ENCODE measurements at places on chromosomes 1 and 21.

- peak; percentile 86 for DNase-seq
Observed at GRCh38 chr1:246117066-246117791, 389.9 kb downstream of the SMYD3 start.

GRCh38 chr1:231603598-231604275 lies 22.9 kb upstream of the DISC1 start:
- DNase-seq, result peak; percentile 82

GRCh38 chr1:109719337-109719837 lies 7.3 kb downstream of the GSTM5 start:
- no peak for DNase-seq

GRCh38 chr1:247338723-247339275 lies 7.1 kb upstream of the ZNF496 start:
- DNase-seq, result no peak

DNA sequence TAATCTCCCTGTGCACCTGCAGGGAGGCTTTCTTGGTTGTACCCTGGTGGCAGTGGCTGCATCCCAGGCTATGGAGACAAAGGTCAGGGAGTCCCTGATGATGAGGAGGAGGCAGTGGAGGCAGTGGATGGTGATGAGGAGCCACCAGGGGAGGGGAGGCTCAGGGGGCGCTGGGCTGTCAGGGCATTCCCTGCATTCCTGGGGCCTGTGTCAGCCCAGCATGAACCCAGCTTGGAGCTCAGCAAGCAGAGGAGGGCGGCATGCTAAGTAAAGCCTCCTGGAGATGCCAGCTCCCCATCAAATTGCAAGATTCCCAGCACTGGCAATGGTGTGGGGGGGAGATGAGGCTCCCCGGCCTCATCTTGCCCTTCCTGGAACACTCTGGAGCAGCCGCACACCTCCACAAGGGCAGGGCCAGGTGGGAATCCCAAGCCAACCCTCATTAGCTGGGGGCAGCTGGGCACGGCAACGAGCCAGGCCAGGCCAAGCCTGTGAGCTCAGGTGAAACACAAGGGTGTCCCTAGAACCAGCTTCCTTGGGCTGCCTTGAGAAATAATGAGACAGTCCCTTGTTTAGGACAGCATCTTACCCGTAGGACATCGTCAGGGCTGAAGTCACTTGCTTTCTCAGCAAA lies 469.5 kb downstream of the MATN1 start:
- DNase-seq, result no peak
